ENCODE measurements at places on chromosomes 2 and 18.
A peak's percentile ranks its signal among the peaks of the same experiment; 100 is the strongest.

- DNase-seq, result peak; percentile 80
These were observed 133.4 kb downstream of the HDAC4 start for GRCh38 chr2:239267288-239267951.

DNA sequence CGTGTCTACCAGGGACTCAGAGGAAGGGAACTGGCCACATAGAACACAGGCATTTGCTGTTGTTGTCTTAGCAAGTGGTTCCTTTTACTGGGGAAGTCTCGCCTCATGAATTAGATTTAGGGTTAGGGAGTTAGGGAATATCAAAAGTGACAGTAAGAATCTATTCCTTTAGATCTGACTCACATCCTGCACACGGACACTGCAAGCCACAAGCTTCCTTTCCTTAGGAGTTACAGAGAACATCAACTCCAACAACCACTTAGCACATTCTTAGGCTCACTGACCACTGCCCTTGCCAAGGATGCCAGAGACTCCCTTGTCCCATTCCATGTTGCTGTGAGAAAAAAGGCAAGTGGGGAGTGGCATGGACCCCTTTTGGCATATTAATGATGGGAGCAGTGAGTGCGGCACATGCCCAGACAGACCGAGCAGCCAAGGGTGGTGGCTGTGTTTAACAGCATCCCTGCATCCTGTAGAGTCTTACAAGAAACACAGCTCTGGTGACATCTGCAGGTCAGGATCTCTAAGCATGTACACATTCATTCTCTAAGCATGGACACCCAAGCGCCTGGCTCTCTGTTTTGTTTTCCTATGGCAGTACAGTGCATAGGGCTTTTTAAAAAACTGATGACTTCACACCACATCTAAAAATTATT, 745.6 kb upstream of the RAB6C start:
- peak; percentile 23 for DNase-seq

DNA sequence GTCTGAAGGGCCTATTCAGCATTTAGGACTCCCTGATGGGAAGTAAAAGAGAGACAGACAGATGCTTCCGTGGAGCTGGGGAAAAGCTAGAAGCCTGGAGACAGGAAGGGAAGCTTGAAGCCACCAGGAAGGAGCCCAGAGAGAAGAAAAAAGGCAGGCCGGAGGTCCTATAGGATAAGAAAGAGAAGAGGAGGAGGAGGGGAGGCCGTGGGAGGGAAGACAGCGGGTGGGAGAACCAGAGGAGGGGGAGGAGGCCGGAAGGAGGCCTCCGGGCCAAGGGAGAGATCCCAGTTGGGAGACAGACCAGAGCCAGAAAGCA, 107.1 kb upstream of the PKDCC start:
- DNase-seq, result no peak

DNA sequence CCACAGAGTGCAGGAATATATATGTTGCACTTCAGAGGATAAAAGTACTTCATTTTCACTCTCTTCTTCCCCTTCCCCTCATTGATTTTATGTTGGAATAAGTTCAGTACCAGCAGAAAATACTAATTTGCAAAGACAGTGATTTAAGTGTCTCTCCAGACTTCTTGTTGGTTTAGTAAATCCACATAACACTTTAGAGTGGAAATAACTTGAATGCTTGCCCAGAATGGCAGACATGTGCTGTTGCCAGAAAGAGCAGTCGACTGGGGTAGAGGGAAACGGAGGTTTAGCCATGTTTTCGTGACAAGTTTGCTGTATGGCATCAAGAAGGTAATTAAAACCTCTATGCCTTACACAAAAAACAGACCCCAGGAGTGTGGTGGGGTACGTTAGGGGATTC, 246.0 kb upstream of the CXCR4 start:
- no peak for DNase-seq

- DNase-seq, result no peak
These were observed 112.9 kb downstream of the AFF3 start for GRCh38 chr2:100029460-100029859.

DNA sequence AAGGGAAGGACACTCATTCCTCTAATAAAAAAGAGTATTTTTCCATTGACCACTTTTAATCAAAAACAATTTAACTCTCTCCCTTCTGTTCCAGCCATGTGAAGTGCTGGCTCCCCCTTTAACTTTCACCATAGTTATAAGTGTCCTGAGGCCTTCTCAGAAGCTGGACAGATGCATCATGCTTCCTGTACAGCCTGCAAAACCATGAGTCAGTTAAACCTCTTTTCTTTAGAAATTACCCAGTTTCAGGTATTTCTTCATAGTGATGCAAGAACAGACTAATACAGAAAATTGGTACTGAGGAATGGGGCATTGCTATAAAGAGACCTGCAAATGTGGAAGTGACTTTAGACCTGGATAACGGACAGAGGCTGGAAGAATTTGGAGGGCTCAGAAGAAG, 643.6 kb upstream of the DDX18 start:
- no peak for DNase-seq

- no peak for DNase-seq
These were observed 34.5 kb downstream of the PTPN2 start for GRCh38 chr18:12849548-12849947.

- no peak for DNase-seq
These were observed 476.4 kb upstream of the CHST9 start for GRCh38 chr18:27661320-27662018.

GRCh38 chr2:54966837-54967236, 83.4 kb downstream of the RTN4 start:
- no peak for DNase-seq

- DNase-seq, result no peak
These were observed 11.8 kb downstream of the GULP1 start for GRCh38 chr2:188303363-188304031.

- DNase-seq, result no peak
These were observed 36.8 kb upstream of the EML4 start for GRCh38 chr2:42132191-42132965.

DNA sequence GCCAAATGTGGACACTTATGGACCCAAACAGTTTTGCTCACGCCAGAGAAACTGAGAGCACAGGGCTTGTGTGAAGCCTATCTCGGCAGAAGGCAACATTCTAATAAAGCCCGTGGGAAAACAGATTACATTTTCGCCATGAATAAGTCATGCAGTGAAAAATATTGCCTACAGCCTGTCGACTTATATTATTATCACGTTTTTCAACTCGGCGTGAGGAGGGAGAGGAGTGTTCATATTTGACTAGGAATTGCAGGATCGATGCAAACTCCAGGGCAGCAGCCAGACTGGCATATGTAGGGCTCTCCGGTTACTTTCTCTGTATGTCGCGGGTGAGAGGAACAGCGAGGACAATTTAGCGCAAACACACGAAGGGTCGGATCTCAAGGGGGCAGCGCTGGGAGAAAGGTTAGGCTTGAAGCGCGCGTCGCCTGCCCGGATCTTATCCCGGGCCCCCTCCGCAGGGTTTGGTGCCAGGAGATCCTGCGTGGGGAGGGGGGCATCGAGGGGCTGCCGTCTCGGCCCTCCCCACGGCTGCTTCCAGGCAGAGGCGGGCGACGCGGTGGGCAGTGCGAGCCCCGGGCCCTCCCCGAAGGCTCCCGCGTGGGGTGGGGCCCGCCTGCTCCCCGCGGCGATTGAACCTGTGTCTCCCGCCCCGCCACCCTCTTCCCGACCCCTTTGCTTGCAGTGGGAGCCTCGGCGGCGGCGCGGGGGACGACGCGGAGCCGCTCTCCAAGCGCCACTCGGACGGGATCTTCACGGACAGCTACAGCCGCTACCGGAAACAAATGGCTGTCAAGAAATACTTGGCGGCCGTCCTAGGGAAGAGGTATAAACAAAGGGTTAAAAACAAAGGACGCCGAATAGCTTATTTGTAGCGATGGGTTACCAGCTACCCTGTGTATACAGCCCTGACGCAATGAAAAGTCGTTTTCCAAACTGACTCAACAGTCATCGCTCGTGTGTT, 4.4 kb downstream of the ADCYAP1 start:
- DNase-seq, result no peak

DNA sequence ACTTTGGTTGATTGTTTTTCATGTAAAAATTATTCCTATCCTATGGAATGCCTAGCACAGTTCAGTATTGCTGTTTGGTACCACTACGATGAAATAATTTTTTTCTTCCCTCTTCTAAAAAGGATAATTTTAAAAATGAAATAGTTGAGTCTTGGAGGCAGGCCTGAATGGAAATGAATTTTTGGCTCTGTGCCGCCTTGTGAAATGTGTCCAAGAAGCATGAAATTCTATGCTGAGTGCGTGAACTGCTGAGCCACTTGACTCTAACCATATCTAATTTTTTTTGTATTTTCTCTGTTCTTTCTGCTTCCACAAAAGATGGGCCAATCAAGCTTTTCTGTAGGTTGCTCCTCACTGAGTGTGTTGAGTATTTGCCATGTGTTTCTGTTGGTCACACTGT, 95.0 kb downstream of the PRPF40A start:
- DNase-seq, result no peak

GRCh38 chr2:74373221-74373676, 6.9 kb downstream of the DCTN1 start:
- DNase-seq, result no peak

GRCh38 chr2:202038471-202039277, 5.0 kb downstream of the FZD7 start:
- no peak for DNase-seq

- DNase-seq, result no peak
These were observed 116.8 kb upstream of the HNMT start for GRCh38 chr2:137847443-137847842.

DNA sequence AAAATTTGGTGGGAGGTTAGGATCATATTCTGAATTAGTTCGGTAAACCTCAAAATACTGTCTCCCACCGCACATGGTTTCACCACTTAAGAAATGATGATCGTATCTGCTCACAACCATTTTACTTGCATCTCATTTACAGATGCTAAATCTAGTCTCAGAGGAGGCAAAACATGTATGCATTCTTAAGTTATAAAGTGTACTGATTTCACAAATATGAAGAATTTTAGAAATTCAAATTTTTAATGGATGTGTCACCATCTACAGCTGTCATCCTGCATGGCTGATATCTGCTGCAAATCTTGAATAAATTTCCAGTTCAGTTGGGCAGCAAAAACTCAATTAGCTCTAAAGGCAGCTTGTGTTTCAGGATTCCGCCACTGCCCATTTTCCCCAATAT, 243.3 kb upstream of the KCNJ3 start:
- no peak for DNase-seq

DNA sequence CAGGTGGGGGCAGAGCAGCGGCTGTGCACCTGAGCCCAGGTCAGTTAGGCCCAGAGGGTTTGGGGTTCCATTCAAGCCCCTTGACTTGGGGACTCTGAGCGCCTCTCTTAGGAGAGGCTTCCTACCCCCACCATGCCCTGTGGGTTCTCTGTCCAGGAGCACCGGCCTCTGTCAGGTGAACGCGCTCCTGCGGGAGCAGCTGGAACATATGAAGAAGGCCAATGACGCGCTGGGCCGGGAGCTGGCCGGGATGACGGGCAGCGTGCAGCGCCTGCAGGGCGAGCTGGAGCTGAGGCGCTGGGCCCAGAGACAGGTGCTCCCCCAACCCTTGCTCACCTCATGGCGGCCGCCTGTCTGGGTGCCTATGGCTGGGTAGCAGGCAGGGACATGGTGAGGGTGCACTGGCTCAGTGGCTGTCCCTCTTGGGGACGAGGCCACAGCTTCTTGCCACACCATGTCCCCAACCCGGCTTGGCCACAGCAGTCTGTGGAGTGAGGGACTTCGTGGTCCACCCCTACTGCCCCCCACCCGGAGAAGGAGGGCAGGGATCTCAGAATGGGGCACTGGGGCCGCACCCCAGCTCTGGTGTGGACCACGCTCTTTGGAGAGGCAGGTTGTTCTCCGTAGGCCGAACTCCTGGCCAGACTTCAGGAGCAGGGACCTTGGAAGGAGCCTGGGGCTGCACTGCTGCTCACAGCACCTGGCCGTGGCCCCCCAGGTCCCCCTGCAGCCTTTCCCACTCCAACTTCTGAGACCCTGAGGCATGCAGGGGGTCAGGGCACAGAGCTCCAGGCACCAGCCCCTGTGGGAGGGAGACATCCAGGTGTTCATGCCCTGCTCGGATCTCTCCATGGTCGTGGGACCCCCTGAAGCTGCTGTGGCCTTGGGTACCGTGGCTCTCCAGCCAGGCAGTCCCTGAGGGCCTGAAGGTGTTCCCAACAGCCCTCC, 19.7 kb downstream of the CROCC2 start:
- no peak for DNase-seq

DNA sequence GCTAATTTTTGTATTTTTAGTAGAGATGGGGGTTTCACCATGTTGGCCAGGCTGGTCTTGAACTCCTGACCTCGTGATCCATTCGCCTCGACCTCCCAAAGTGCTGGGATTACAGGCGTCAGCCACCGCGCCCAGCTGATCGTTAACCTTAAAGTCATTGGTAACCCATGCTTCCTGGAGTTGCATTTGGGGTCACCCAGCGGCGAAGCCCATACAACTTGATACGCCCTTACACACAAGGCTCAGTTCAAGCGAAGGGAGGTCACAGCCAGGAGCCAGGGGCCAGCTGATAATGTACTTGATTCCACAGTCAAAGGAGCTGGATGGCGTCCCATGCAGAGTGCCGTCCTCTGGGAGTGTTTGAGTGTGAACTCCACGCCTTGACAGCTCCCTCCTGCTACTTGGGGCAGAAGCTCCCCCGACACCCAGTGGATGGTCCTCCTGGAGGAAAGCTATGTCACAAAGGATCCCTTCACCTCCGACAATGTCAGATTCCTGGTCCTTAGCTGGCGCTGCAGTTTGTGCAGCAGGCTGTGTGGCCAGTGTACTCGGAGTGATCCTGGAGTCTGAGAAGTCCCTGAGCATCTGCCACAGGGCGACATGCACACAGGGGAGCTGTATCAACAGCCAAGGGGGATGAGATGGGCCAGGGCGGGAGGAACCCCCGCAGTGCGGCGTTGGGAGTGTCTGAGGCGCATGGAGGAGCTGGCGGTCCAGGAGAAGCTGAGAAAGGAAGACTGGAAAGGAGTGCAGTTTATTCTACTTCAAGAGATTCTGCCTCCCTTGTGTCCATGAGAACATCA, 7.9 kb downstream of the CLHC1 start:
- no peak for DNase-seq

GRCh38 chr18:9130806-9131205, 5.8 kb upstream of the ANKRD12 start:
- no peak for DNase-seq

DNA sequence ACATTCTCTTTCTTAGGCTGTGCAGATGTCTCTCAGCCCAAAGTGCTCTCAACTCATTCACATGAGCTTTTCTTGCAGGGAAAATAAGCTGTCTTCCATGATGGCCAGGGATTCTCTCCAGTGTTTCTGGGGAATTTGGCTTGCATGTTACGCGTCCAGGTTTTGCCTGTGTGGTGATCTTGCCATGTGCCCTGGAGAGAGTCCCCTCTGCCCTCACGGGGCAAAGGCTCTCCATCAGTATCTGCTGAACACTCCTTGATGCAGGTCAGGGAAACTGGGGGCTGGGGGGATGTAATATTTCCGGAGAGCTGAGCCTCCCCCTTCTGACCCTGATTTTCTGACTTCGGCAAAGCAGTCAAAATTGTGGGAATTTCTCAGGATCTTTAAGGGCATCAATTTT, 87.6 kb downstream of the ACKR3 start:
- DNase-seq, result no peak

DNA sequence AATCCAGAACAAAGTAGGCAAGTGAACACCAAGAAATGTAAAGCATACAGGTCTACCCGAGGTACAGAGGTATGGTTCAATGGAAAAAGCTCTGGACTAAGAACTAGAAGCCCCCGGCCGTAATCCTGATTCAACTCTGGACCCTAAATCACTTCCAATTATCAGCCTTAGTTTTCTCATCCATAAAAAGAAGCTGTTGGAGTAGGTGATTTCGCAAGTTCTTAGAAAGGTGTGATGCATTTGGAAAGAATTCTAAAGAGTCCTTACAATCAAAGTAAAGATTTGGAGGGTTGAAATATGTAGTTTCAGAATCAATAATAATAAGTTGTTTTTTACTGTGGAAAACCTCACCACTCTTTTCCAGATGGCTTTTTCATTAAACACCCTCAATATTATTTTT, 622.1 kb upstream of the ID2 start:
- DNase-seq, result no peak
